ENCODE measurements at places on chromosomes 12 and 14.

DNA sequence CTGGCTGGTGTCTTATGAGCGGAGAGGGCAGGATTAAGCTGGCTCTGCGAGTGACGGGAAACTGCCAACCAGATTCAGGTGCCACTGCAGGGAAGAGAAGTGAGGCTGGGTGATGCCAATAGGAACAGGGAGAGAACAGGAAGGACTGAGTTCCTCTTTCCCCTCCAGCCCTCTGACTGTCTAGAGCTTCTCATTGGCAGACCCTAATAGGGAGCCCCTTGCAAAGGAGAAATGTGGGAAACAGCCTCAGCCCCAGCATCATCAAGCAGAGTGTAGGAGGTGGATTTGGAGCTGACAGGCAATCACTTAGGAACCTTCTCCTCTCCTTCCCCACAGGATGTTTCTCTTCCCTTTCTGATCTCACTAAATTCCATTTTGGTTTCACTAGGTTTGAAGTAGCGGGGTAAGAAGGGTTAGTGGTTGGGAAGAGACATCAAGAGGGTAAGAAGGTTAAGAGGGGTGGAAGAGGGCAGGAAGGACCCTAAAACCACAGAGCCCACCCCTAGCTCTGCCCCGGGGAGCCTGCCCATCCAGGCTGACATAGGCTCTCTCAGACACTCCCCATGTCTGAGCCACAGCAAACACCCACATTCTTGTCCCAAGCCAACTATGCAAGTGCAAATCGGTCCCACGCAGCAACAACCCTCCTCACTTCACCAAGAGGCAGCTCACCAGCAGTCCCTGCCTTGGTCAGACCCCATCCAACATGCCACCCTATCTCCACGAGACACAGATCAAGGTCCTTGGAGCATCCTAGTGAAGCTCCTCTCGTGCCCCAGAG lies 111.1 kb downstream of the STAB2 start:
- no peak for DNase-seq

GRCh38 chr12:85733221-85733840 lies 102.9 kb downstream of the RASSF9 start:
- DNase-seq: no peak

GRCh38 chr12:124869059-124869665 lies 5.5 kb upstream of the SCARB1 start:
- DNase-seq: no peak

DNA sequence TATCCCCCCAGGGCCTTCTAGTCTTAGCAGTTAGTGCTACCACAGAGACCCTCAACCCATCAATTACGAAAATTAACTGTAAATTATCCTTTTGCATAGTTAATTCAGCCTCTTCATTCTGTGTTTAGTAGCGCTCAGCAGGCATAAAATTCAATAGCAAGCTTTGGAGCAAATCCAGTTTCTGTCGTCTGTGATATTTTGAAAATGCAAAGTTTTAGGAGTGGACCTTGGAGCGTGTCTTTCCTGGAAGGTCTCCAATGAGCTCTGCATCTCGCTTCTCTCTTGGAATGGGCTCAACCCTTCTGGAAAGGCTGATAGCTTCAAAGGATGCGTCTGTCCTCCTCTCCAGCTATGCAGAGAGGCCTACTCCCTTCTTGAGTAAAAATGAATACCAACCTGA lies 222.9 kb downstream of the SLC15A4 start:
- peak; percentile 37 for DNase-seq

DNA sequence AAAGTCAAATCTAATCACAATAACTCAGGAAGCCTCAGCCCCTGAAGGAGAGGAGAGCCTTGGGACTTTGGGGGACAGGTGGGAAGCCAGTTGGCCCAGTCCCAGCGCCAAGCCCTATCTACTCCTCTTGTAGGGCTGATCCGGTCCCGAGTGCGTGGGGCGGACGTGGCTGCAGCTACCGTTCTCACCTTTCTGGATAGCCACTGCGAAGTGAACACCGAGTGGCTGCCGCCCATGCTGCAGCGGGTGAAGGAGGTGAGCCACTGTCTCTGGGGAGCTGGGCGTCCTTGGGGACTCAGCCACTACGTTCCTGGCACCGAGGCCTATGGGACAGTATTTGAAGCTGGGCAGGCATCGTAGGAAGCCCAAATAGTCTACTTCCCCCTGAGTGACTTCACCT lies 68.4 kb downstream of the GALNT16 start:
- no peak for DNase-seq

DNA sequence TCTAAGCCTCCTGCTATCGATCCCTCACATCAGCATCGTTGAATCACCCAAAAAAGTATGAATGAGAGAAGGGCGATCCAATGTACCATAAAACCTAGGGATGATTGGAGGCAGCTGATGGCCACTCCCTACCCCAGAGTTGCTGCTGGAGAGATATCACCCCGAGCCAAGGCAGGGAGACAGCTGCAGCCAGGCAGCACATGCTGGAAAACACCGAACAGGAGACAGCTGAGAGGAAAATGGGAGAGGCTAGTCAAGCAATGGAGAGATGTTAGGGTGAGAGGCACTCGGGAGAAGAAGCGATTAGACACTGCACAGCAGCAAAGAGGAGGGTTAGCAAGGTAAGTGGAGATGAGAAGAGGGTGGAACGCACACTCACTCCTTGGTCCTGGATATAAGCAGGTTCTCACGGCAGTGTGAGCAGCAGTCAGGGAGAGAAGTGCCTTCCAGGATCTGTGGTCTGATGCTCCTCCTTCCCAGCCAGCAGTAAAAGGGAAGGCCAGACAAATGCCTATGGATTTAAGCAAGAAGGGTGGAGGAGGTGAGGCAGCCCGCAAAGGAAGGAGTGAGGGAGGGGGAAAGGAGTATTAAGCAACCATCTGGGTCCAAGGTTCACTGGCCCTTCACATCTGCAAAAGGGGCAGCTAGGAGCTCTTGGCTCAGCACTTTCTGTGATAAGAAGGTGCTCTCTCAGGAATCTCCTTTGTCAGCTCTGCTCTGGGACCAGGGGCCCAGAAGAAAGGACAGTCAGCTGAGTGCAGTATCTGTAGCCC lies at the start of gene SLC7A7:
Gene SLC7A7, minus strand, starts transcription at position 495 of the 773 bp plus-strand sequence. CDS start 2,037 bp downstream, outside the sequence.
- DNase-seq: peak; percentile 19

DNA sequence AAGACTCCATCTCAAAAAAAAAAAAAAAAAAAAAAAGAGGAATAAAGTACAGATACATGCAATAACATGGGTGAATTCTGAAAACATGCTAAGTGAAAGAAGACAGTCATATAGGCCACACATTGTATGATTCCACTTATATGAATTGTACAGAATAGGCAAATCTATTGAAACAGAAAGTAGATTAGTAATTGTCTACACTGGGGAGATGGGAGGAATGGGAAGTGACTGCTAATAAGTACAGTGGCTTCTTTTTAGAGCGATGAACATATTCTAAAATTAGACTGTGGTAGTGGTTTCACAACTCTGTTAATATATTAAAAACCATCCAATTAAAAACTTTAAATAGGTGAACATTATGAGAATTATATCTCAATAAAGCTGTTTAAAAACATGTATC lies 74.4 kb downstream of the ANKS1B start:
- DNase-seq: no peak

GRCh38 chr12:9388379-9388778 lies 180.2 kb upstream of the PZP start:
- DNase-seq: no peak

GRCh38 chr12:97200181-97200580 lies 262.4 kb upstream of the RMST start:
- DNase-seq: no peak

DNA sequence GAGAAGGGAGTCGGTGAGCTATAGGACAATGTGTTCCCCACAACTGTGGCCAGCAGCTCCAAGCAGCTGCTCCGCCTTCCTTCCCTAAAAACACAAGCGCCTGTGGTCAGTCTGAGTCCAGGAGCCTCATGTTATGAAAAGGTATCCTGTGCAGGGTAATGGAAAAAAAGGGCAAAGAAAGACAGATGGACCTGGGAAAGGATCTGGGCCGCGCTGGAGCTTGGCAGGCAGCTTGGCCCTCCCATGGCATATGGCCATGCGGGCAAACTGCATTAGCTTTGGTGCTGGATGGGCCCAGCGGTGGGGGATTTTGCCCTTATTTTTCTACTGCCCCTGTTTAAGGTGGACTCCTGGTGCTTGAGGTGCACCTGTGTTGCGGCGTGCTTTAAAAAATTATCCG lies 23.7 kb upstream of the CHST11 start:
- DNase-seq: no peak

DNA sequence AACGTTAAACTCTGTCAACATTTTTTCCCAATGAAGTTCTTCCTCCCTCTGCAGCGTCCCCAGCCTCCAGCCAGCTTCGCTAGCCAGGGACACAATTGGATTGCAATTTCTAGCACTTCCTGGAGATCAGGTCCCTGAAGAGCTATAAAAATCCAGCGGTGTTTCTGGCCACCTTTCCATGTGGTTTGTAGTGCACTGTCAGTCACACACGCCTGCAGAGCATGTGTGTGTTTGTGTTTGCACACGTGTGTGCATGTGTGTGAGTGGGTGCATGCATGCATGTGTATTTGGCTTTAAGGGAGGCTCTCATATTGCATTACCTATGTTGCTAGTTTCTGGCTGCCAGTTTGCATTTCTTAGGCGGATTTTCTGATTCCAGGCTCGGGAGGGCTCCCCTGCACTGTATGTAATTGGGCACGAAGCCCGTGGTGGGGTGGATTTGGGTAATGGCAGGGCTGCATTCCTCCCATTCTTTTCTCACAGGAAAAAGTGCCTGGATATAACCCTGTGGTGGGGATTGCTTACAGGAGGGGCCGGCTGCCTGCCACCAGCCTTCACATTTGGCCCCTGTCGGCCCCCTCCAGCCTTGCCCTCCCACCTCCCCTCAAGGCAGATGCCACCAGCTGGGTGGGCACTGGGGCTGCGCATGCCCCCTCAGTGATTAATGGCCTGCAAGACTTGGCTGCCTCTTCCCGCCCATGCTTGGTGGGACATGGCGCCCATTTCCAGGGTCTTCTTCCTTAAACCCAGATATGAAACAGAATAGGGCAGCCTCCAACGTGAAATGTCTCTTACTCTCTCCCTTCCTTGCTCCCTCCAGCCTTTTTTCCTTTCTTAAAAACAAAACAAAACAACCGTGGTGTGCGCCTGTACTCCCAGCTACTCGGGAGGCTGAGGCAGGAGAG lies 74.0 kb downstream of the TSPAN9 start:
- peak; percentile 74 for DNase-seq

GRCh38 chr14:104389326-104390220 lies 190.0 kb upstream of the C14orf180 start:
- DNase-seq: no peak

- DNase-seq: no peak
Observed at GRCh38 chr12:26658991-26659390, 174.0 kb downstream of the ITPR2 start.

DNA sequence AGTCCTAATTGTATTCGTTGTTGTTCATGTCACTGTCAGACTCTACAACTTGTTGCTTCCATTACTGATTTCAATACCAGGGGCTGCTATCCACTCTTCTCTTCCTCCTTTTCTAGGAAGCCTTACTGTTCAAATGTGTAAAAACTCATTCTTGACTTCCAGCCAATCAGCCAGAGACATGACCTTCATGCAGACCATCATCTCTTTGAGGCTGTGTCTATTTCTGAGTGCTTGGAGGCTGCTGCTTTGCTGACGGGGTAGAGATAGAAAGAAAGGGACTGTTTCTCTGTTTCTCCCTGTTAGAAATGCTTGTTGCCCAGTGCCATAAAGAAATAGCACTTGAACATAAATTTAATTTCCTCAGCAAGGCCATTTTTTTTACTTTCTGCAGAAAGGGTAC lies 282.9 kb downstream of the RGS6 start:
- no peak for DNase-seq

DNA sequence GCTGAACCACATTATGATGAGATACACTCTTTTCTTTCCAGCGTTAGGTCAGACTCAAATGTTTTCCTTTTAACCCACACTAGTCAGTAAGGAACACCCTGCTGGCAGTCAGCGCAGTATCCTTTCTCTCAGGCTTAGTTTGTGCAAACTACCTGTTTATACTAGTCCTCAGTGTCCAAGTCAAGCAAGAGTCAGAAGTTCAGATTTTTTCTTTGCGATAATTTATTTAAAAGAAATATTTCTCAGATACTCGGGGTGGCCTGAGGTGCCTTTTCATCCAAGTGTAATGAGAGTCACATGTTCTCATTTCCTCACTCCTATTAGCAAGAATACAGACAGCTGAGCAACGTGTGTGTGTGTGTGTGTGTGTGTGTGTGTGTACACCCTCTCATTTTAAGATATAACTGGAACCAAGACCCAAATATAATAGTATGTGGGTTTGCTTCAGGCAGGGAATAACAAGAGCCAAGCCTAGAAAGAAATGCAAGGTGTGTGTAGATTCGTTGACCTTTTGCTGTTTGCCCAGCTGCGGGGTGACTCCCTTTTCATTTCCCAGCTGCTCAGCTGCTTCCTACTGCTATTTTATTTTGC lies 182.7 kb downstream of the KICS2 start:
- DNase-seq: peak; percentile 67

GRCh38 chr12:19922717-19923116 lies 445.6 kb upstream of the PDE3A start:
- no peak for DNase-seq

GRCh38 chr12:98126637-98127335 lies 388.6 kb upstream of the TMPO start:
- peak; percentile 16 for DNase-seq

DNA sequence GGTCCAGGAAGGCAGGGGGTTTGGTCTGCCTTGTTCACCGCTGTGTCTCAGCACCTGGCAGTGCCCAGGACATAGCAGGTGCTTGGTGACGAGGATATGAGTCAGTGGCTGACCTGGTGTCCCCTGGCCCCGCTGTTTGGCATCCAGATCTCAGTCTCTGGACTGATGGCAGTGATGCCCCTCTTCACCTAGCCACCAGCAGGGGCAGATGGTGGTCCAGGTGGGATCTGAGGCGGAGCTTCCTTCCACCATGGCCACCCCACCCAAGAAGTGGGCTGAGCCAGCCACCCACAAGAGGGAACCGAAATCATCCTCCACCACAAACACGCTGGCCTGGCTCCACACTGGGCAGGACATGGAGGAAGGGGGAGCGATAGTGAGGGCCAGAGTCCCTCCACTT lies 16.1 kb upstream of the SH2B3 start:
- no peak for DNase-seq

DNA sequence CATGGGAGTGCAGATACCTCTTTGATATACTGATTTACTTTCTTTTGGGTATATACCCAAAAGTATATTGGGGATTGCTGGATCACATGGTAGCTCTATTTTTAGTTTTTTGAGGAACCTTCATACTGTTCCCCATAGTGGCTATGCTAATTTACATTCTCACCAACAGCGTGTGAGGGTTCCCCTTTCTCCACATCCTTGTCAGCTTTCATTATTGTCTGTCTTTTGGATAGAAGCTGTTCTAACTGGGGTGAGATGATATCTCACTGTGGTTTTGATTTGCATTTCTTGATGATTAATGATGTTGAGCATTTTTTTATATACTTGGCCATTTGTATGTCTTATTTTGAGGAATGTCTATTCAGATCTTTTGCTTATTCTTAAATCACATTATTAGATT lies 44.1 kb upstream of the JDP2 start:
- DNase-seq: no peak

DNA sequence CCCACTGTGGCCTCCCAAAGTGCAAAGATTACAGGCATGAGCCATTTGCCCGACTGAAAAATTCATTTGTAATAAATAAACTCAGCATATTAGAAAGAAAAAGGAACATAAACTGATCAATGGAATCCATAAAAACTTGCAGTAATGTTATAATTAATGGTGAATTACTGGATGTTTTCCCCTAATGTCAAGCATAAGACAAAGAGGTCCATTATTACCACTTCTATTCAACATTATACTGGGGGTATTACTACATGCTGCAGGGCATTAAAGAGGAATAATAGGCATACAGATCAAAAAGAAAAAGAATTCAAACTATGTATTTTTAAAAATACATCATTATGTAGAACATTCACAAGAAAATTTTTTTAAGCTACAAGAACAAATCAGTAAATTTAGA lies 926.8 kb downstream of the LRFN5 start:
- DNase-seq: no peak

All from eye (tissue), 1 donor.